ENCODE measurements at places on chromosomes 12 and 14.

- DNase-seq, result no peak
These were observed 37.5 kb upstream of the DAAM1 start for GRCh38 chr14:59150990-59151389.

DNA sequence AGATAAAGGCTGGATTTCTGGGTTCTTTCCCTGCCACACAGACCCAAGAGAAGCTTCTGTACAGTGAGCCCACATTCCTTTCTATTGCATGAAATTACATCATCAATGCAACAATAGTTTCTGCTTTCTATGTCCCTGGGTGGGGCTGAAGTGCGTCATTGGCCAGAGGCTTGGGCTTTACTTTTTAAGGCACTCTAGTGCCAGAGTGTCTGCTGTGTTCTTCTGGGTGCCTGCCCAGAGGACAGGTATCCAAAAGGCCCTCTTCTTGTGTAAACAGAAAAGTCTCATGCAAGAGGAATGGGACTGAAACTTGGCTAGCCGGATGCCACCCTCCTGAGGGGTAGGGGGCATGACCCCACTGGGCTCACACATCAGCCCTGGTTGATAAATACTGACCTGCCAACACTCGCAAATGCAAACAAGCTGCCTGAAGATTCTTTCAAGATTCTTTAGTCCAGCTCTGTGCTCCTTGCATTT, 5.9 kb downstream of the KRT86 start:
- DNase-seq, result peak; percentile 99

DNA sequence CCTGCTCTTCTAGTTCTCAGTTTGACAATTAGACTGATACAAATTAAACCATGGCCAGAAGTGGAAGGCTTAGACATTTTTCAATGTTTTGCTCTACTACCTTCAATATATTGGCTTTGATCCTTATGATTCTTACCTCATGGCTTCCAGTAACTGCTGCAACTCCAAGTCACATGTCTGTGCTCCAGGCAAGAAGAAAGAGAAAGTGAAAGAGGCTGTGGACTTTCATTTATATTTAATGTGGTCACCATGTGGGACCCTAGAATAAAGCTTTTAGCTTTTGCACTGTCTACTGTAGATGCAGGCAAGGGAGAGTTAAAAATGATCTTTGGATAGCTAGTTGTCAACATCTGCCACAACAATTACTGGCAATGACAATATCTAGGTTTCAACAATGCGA, 214.3 kb upstream of the PDE3A start:
- no peak for DNase-seq

GRCh38 chr12:122886851-122887818, 8.8 kb downstream of the VPS37B start:
- DNase-seq, result peak; percentile 83

DNA sequence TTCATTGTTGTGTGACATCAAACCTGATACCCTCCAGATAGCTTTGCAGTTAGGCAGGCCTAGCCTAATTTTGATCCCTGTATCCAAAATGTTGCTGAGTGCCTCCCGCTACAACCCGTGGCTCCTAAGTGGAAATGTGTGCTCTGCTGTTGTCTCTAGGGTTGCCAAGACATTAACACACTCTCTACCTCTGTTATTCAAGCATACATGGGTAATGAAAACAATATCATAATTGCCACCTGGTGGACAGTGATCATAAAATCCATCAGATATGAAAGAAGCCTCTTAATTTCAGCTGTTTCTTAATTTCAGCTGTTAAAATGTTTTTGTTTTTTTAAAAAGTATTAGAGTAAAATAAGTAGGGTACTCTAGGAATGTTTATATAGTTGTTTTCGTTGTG, 93.5 kb downstream of the PLEKHA5 start:
- DNase-seq, result no peak

GRCh38 chr14:55780156-55780946, 200.3 kb downstream of the KTN1 start:
- no peak for DNase-seq

- no peak for DNase-seq
These were observed 189.1 kb downstream of the PIWIL1 start for GRCh38 chr12:130526813-130527212.

- DNase-seq, result no peak
These were observed 21.3 kb downstream of the HCAR2 start for GRCh38 chr12:122681814-122682213.

DNA sequence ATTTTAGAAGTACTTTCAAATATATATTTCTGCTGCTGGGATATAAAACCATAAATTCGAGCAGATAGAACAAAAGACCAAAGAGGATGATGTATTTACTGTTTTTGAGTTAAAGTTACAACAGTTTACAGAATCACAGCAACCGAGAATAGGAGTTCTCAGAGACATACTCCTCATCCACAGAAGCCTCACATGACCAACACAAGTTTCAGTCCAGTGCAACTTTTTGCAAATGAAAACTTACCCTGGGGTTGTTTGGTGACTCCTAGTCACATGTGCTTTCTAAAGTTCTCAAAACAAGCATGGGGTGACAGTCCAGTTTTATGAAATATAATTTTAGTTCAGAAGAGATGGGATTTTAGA, 117.1 kb downstream of the PRKCH start:
- DNase-seq, result peak; percentile 2

DNA sequence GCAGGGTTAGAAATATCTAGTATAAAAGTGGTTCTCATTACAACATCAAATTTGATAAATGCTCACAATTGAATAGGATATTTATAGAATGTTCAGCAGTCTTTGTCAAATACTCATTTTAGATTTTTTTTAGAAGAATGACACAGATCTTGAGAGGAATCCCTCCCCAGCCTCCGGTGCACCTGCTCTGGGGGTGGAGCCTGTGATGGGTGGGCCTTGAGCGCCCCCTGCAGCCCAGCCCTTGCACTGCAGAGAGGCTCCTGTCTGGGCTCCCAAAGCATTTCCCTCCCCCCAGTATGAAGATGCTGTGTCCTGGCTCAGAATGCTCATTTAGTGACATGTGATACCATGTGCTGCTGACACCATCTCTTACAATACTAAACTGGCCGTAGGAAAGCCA, 792.3 kb downstream of the TMEM121 start:
- DNase-seq, result no peak

DNA sequence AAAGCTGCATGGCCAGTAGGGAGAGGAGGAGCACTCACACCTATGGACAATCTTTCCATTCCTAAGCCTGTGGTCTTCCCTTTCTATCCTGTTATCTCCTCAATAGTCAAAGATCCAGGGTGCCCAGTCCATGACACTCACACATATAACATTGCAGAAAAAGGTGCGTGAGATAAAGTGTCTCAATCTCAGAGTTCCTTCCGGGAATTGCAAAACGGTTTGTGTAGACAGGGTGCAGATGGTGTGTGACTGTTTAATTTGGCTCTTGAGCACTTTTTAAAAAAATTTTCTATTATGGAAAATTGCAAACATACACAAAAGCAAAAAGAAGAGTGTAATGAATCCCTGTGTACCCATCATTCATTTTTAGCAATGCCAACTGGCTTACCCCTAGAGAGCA, 1493.6 kb downstream of the AACS start:
- DNase-seq, result no peak

- DNase-seq, result no peak
These were observed 4.2 kb downstream of the SH2B3 start for GRCh38 chr12:111409780-111410430.

DNA sequence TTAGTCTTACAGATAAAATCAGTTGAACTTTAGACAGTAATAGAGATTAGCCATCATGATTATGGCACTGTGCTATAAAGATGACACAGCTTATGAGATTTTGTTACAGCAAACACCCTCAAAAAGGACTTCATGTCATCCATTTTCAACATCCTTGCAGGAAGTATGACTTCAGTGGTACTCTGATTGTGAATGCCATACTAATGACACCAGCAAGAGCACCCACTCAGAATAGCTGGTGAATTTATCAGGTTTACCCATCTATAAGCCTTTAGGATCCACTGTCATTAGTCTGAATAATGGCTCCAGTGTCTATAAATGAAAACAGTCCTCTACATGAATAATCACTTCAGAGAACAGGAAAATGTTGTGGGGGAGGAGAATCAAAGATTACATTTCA, 615.2 kb downstream of the RPS29 start:
- DNase-seq, result no peak

- DNase-seq, result no peak
These were observed 18.3 kb downstream of the SLC25A47 start for GRCh38 chr14:100341301-100342031.

DNA sequence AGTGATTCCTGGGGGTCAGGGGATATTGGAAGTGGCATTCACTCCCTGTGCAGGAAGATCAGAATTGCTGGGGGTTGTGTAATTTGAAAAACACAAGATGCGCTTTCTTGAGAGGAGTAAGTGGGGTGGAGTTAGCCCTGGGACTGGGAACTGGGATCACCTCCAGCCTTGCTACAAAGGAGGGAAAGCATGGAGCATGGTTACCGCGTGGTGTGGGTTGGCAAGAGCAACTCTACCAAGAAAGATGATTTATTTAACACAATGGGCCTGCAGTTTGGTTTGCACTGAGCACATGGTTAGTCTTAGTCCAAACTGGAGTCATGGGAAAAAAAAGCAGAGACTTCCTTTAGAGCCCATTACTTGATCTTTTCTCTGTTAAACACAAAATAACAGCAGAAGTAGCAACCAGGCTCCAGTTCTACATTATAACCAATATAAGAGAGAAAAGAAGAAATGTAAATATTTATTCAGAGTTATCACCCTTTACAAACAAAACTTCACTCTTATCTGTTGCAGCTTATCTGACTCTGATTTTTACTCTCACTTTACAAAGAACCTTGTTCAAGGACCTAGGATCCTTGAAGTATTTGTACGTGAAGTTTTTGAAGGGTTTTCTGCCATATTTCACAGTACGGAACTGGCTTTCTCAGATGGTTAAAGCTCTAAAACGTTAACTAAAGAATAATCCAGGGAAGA, 2.1 kb upstream of the NIN start:
- DNase-seq, result no peak
